ENCODE measurements at places on chromosomes 5 and 9.

- no peak for DNase-seq
Observed at GRCh38 chr5:143850050-143850683, 38.2 kb downstream of the HMHB1 start.

DNA sequence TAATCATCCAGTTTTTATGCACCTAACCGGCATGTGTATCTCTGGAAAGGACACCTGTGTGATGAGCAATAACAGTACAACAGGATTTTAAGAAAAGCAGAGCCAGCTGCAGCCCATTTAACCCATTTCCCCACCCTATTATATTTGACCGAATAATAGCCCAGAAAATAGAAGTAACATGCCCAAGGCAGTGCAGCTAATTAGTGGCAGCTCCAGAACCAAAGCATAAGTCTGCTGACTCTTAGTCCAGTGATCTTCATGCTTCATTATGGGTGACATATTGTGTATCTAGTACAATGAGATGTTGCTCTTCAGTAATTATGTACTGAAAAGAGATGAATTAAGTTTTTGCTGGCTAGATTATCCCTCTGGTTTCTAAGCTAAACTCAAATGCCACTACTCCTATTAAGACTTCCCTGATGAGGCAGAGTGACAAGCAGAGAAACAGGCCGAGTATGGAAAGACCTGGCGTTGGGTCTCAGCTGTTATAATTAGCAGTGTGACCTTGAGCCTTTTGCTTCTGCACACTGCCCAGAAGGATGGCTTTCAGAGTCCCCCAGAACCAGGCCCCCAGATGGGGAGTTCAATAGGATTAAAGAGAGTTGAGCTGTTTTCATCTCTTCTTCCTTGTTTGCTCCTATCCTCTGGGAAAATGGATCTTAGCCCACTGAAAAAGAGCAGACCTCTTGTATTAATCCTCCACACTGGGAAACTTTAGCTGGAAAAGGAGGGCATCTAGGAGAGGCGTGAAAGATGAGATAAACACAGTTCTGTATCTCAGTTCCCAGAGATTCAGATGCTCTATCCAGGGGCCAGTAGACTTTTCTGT is 10.8 kb upstream of the C1QTNF3 start:
- DNase-seq: no peak

GRCh38 chr9:127267793-127268525 is 3.4 kb downstream of the GARNL3 start:
- no peak for DNase-seq

DNA sequence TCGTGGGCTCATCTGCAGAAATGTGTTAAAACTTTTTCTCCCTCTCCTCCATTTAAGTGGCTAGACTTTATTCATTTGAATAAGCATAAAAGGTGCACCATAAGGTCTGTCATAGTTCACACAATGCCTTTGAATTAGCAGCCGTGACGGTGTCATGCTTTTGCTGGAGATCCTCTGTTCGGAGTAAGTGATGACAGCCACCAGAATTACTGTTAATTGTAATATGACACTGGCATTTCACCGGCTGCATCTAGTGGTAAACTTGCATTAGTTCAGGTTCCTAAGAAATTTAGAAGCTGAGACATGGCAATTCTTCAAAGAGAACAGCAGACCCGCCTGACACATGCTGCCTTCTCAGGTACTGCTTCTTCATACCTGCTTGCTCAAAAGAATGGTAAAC is 241.7 kb downstream of the EBF1 start:
- DNase-seq: no peak

GRCh38 chr5:68066277-68066955 is 149.1 kb upstream of the PIK3R1 start:
- no peak for DNase-seq

DNA sequence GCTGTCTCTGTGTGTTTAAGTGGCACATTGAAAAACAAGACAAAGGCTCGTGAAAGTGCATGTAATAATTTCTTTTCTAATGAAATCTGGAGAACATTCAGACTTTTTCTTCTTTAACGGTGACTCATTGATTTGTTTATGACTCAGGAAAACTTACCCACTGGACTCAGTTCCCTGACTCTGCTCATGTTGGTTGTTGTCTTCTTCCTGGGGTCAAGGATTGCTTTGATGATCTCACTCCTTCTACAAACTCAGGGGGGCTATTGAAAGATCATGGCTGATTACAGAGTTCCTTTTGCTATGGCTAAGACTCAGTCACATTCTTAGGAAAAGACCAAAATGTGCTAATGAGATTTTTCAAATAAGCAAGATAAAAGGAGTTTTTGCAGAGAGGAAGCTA is 141.1 kb upstream of the DAP start:
- no peak for DNase-seq

DNA sequence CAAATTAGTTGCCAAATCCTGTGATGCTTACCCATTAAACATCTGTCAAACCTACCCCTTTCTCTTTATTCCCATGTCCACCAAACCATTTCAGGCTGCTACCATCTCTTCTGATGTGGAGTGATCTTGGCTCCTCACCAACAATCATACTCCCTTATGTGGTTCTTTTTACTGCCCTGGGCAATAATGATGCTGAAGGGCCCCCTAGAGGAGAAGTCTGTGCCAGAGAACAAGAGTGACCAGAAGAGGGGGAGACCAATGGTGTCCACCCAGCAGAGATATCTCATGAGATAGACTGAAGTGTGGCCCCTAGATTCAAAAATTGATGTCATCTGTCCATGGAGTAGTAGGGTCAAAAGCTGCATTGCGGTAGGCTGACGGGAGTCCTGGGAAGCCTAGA is 10.9 kb downstream of the LRRC70 start:
- DNase-seq: no peak

- DNase-seq: no peak
Observed at GRCh38 chr9:116062206-116062550, 91.4 kb upstream of the PAPPA start.

DNA sequence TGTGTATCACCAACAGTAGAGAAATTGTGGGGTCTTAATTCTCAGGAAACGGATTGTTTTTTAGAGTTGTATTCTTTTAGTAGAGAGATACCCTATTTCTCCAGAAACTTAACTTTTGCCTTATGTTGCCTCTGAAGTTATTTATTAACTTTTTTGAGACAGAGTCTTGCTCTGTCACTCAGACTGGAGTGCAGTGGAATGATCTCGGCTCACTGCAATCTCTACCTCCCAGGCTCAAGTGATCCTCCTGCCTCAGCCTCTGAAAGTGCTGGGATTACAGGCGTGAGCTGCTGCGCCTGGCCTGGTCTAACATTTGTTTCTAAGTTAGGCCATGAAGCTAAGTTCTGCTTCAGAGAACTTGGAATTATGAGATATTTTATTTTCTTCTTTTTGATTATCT is 75.0 kb downstream of the CFAP95 start:
- DNase-seq: no peak

DNA sequence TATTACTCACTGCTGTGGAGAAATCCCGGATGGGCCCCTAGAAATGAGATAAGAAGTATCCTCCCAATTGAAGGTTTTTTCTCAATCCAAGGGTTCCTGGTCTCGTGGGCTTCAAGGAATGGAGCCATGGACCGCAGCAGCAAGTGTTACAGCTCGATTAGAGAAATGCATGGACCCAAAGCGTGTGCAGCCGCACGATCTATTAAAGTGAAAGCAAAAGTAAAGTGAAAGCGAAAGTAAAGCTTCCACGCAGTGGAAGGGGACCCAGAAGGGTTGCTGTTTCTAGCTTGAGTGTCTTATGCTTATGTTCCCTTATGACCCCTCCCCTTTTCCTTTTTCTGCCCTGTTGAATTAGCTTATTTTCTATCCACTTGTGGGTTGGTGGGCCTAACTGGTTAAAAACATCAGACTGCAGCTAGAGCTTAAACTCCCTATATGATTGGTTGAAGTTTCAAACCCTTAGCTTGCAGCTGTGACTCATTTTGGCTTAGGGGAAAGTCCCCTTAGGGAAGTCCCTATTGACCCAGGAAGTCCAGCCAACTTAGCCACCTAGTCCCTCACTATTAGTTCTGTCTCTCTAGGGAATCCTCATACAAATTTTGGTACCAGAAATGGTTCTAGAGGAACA is 1111.8 kb downstream of the TAF11L14 start:
- peak; percentile 68 for DNase-seq

GRCh38 chr9:127388856-127389238 is 8.1 kb upstream of the SLC2A8 start:
- no peak for DNase-seq

DNA sequence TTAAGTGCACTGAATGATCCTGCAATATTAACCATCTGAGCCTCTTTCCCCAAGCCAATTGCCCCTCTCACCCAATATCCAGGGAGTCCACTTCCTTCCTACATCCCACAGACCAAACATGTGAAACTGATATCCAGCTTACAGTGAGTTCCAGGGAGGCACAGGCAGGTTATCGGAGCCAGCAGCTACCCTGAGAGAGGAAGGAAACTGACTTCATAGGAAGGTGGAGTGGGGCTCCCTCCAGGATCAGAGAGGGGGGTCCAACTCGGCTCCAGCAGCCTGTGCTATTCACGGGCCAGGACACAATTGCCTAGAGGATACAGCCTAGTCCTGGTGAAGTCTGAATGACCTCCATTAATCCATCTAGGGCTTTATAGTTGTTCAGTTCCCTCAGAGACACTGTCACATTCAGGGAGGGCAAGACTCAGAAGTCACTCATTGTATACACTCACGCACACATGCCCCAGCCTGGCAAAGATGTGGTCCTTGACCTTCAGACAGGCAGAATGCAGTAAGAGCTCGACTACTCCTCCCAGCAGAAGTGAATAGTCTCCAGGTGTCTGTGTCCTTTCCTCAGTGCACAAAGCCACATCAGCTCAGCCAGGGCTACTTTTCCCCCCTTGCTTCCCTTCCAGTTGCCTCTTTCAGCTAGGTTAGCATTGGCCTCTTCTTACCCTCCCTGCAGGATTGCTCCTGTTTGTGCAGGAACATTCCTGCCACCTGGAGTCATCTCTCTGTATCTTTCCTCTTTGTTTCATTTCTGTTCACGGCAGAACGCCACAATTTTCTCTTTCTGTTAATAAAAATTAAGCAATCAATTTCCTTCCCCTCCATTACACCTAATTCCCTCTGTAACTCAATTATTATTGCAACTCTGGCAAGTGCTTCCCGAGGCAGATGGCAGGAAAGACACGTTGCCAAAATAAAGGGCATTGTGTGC is 501.7 kb downstream of the ARHGEF28 start:
- DNase-seq: no peak

DNA sequence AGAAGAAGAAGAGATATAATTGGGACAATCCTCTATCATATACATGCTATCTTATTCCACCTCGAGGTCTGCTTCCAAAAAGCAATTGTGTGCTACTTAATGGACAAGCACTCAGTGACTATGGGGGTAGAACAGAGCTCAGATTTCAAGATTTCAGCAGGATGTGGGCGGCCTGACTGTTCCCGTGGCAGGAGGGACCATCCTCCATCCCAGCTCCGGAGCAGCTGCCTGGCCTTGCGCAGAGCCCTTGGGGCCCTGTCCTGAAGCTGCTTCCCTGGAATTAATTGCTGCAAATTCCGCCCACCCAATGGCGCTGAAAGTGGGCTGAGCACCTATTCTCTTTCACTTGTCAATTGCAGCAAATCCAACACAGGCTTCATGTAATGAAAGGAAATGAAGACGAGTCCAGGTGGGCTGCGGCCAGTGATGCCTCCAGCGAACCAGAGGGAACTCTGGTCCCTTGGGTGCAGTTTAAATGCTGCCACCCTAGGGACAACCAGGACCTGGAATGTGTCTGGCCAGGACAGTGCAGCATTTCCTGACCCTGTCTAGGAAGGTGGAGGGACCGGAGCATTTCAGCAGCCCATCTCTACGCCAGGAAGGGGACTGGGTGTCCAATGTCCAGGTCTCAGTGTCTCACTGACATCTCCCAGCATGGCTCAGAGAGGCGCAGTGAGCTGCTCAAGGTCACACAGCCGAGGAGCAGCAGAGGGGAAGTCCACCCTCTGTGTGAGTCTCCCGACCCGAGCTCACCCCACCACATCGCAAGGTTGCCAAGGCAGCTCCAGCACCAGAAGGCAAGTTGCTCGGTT is 50.5 kb upstream of the FCN1 start:
- DNase-seq: no peak

- DNase-seq: no peak
Observed at GRCh38 chr9:119873877-119874276, 504.6 kb upstream of the BRINP1 start.

- DNase-seq: peak; percentile 74
Observed at GRCh38 chr5:149371296-149371962, 7.7 kb downstream of the IL17B start.
